ENCODE measurements at places on chromosomes 13 and 19. TPM values are rescaled to one million over a fixed set of nuclear protein-coding genes. Genes with fewer than 3 reads are reported as not detected.
A peak's percentile ranks its signal among the peaks of the same experiment; 100 is the strongest.

DNA sequence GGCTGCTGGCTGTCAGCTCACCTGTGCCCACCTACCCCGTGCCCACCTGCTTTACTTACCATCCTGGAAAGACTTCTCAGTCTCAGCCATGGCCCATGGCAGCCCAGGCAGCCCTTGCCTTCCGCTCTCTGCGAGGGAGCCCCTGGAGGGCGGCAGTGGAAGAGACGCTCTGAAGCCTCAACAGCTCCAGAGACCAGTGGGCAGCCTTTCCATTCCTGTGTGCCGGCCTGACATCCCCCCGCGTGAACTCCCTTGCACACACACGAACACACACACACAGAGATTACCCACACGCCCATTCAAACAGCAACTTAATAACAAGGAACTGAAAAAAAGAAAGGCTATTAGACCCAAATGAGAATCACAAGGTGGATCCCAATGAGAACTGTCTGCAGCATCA, 14.2 kb upstream of the RASA3 start:
- no peak overlapping the region for H3K27ac ChIP-seq
- no peaks in the 10 kb centered on the region for H3K36me3 ChIP-seq
- peaks cover 36% of the 10 kb centered on the region for H3K4me1 ChIP-seq
- no peak for DNase-seq

PABPC3 gene
- total RNA-seq, result 0.18 TPM

DNA sequence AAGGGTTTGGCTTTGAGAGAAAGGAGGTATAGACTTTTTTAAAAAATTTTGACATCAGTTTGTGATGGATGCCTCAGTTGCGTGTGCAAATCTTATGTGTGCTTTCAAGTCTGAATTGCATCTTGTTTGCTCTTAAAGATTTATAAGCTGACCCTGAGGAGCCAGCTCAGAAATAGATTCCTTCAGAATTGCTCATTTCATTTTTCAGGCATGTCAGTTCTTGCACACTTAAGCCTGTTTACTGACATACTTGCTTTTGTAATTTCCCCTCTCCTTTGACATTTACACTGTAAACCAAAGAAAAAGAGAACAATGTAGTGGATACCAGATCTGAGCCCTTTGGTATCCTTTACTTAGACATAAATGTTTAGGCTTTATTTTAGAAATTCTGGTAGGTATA, 87.6 kb downstream of the RNF17 start:
- H3K4me1 ChIP-seq, result no peaks in the 10 kb centered on the region
- no peaks in the 10 kb centered on the region for H3K27me3 ChIP-seq
- H3K4me3 ChIP-seq, result no peak overlapping the region
- H3K36me3 ChIP-seq, result no peaks in the 10 kb centered on the region

- H3K4me3 ChIP-seq, result no peak overlapping the region
- no peak for DNase-seq
- H3K4me1 ChIP-seq, result no peaks in the 10 kb centered on the region
- H3K27ac ChIP-seq, result no peak overlapping the region
- no peaks in the 10 kb centered on the region for H3K36me3 ChIP-seq
- H3K27me3 ChIP-seq, result peaks cover 27% of the 10 kb centered on the region
Measured at GRCh38 chr19:29878973-29879654, 62.9 kb upstream of the URI1 start.

GRCh38 chr19:11410682-11411081, 8.4 kb downstream of the RGL3 start:
- peaks cover 5% of the 10 kb centered on the region for H3K4me1 ChIP-seq
- H3K27ac ChIP-seq, result no peak overlapping the region
- DNase-seq, result no peak

- peaks cover 12% of the 10 kb centered on the region for H3K4me1 ChIP-seq
- no peaks in the 10 kb centered on the region for H3K27me3 ChIP-seq
- peak overlapping the region; percentile 38 for H3K4me3 ChIP-seq
Measured at GRCh38 chr19:751501-752341, 809 bp downstream of the MISP start.

SIX5 gene
- 16.8 TPM for total RNA-seq

PLEKHA4 gene
- total RNA-seq, result 21.2 TPM

GRCh38 chr13:111489301-111489700, 168.9 kb downstream of the TEX29 start:
- H3K36me3 ChIP-seq, result no peaks in the 10 kb centered on the region
- no peak overlapping the region for H3K4me3 ChIP-seq

ACER1 gene
- total RNA-seq, result not detected

DNA sequence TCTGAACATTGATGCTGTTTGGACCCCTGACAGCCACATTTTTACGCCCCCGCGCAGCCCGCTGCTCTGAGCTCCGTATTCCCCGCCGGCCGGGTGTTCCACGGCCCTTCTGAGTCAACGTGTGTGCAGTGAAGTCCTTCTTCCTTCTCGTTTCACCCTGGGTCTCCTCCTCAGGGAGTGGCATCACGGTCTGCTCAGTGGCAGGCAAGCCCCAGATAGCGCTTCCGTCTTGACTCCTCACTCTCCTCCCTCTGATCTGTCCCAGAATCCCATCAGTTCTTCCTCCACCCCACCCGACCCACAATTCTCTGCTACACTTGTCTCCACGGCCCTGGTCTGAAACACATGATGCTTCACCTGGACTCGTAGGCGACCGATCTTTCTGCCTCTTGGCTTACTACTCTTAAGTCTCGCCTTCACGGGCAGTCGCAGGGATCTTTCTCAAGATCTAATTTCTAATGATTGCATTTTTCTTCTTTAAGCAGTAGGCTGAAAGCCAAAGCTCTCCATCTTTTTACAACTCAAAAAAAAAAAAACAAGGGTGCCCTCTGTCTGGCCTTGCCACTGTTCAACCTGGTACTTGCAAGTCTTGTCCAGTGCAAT, 33.9 kb downstream of the CCNE1 start:
- H3K27me3 ChIP-seq, result no peaks in the 10 kb centered on the region
- H3K4me3 ChIP-seq, result peak overlapping the region; percentile 90

DNA sequence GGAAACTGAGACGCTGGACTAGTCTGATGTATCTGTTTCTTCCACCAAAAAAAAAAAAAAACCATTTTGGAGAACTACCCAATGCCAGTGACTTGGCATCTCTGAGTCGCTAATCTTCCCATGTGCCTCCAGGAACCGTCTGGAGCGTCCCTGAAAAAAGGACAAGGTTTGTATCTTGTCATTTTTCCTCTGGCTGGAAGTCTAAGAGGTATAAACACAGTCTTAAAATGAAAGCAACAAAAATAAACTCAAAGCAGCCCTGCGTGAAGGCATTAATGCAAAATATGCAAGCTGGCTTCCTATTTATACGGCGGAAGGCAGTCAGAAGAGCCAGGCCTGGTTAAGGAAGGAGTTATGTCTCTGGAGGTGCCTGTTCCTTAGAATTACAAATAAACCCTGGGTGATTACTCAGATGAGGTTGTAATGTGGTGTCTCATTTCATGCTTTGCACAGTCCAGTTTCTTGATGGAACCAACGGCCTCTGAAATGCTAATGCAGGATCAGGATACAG, 20.3 kb downstream of the ACTN4 start:
- H3K4me3 ChIP-seq, result no peak overlapping the region
- no peak for DNase-seq
- H3K36me3 ChIP-seq, result no peaks in the 10 kb centered on the region
- H3K27ac ChIP-seq, result peak overlapping the region; percentile 85
- no peaks in the 10 kb centered on the region for H3K27me3 ChIP-seq

GRCh38 chr13:44686531-44686934, 110.4 kb upstream of the TSC22D1 start:
- H3K36me3 ChIP-seq, result no peaks in the 10 kb centered on the region
- no peak overlapping the region for H3K27ac ChIP-seq
- no peaks in the 10 kb centered on the region for H3K27me3 ChIP-seq
- no peaks in the 10 kb centered on the region for H3K4me1 ChIP-seq
- H3K4me3 ChIP-seq, result no peak overlapping the region

CEACAM4 gene
- total RNA-seq, result 5.6 TPM

DNA sequence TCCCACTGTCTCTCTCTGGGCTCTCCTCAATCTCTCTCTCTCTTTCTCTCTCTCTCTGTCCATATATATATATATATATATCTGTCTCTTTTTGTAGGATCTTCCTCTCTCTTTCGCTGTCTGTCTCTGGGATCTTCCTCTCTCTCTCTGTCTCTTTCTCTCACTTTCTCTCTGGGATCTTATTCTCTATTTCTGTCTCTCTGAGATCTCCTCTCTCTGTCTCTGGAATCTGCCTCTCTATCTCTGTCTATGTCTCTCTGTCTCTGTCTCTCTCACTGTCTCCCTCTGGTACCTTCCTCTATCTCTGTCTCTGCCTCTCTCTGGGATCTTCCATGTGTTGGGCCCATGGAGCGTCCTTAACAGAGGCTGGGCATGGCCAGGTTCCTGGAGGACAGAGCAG, 3.4 kb downstream of the ATP1A3 start:
- H3K27me3 ChIP-seq, result peaks cover 36% of the 10 kb centered on the region
- no peak overlapping the region for H3K4me3 ChIP-seq
- no peaks in the 10 kb centered on the region for H3K36me3 ChIP-seq
- H3K27ac ChIP-seq, result no peak overlapping the region
- H3K4me1 ChIP-seq, result peaks cover 8% of the 10 kb centered on the region
- no peak for DNase-seq

RYR1 gene
- total RNA-seq, result 9.2 TPM

DNA sequence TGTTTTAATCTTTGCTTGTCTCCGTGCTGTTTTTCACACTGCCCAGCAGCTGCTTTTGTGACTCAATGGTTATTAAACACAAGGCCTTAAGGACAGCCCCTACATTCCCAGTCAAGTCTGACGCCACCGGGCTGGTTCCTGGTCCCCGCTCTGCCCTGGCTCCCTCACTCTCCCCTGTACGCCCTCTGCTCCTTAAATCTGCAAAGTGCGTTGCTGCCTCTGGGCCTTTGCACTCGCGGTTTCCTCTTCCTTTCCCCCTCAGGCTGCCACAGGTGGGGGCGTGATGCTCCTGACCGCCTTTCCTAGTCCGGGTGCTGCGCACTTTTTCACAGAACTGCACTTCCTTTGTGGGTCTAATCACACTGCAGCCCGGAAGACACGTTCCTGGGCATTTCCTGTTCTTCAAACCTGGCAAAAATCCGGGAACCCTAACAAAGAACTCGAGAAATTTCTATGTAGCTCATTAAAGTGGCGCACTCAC, 25.6 kb downstream of the NOSIP start:
- no peak overlapping the region for H3K4me3 ChIP-seq
- H3K36me3 ChIP-seq, result peaks cover 50% of the 10 kb centered on the region
- H3K4me1 ChIP-seq, result peaks cover 30% of the 10 kb centered on the region
- DNase-seq, result no peak
- peak overlapping the region; percentile 53 for H3K27ac ChIP-seq

DNA sequence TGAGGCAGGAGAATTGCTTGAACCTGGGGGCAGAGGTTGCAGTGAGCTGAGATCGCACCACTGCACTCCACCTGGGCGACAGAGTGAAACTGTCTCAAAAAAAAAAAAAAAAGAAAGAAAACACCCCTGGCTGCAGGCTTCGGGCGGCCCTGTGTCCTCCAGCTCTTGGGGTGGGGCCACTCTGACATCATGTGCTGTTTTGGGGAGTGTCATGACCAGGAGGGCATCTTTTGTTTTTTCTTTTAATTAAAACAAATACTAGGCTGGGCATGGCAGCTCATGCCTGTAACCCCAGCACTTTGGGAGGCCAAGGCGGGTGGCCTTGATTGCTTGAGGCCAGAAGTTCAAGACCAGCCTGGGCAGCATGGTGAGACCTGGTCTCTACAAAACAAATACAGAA, 52.1 kb downstream of the KDM4B start:
- DNase-seq, result no peak
- peaks cover 36% of the 10 kb centered on the region for H3K36me3 ChIP-seq
- H3K27ac ChIP-seq, result no peak overlapping the region
- H3K4me3 ChIP-seq, result no peak overlapping the region
- H3K27me3 ChIP-seq, result no peaks in the 10 kb centered on the region

- no peak overlapping the region for H3K4me3 ChIP-seq
- peaks cover 37% of the 10 kb centered on the region for H3K4me1 ChIP-seq
- H3K27me3 ChIP-seq, result no peaks in the 10 kb centered on the region
- no peak overlapping the region for H3K27ac ChIP-seq
Measured at GRCh38 chr13:39451860-39452301, 151.1 kb downstream of the LHFPL6 start.

GRCh38 chr19:51252306-51253079, 1.6 kb downstream of the SIGLECL1 start:
- peaks cover 3% of the 10 kb centered on the region for H3K27me3 ChIP-seq
- DNase-seq, result no peak
- no peak overlapping the region for H3K27ac ChIP-seq
- no peak overlapping the region for H3K4me3 ChIP-seq

GRCh38 chr19:34337739-34338138, 27.3 kb upstream of the GPI start:
- DNase-seq, result no peak
- H3K27me3 ChIP-seq, result no peaks in the 10 kb centered on the region
- H3K4me3 ChIP-seq, result no peak overlapping the region
- H3K36me3 ChIP-seq, result peaks cover 84% of the 10 kb centered on the region
- H3K27ac ChIP-seq, result no peak overlapping the region
- H3K4me1 ChIP-seq, result no peaks in the 10 kb centered on the region

GRCh38 chr13:77502104-77502720, 33.3 kb upstream of the SCEL start:
- H3K4me3 ChIP-seq, result no peak overlapping the region
- no peaks in the 10 kb centered on the region for H3K4me1 ChIP-seq
- H3K27me3 ChIP-seq, result no peaks in the 10 kb centered on the region
- H3K27ac ChIP-seq, result no peak overlapping the region

DNA sequence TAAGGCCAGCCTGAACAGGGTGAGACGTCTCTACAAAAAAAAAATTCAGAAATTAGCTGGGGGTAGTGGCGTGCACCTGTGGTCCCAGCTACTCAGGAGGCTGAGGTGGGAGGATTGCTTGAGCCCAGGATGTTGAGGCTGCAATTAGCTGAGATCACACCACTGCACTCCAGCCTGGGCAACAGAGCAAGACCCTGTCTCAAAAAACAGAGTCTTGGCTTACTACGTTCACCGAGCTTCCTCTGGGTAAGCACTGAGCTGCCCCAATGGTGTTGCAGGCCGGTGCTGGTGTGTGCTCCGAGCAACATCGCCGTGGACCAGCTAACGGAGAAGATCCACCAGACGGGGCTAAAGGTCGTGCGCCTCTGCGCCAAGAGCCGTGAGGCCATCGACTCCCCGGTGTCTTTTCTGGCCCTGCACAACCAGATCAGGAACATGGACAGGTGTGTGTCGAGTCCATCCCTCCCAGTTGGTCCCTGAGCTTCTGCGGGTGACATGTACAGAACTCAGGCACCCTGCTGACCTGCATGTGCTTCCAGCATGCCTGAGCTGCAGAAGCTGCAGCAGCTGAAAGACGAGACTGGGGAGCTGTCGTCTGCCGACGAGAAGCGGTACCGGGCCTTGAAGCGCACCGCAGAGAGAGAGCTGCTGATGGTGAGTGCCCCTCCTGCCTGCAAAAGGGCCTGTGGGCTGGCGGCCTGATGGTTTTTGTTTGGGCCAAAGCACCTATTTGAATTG, 24.1 kb downstream of the UPF1 start:
- no peak overlapping the region for H3K27ac ChIP-seq
- peaks cover 100% of the 10 kb centered on the region for H3K36me3 ChIP-seq
- H3K27me3 ChIP-seq, result no peaks in the 10 kb centered on the region
- no peak for DNase-seq

- H3K27me3 ChIP-seq, result no peaks in the 10 kb centered on the region
- no peaks in the 10 kb centered on the region for H3K36me3 ChIP-seq
- peak overlapping the region; percentile 96 for H3K27ac ChIP-seq
- peaks cover 51% of the 10 kb centered on the region for H3K4me1 ChIP-seq
- DNase-seq, result no peak
Measured at GRCh38 chr19:6068711-6069110, 41.6 kb downstream of the RFX2 start.

OLFM4 gene
- total RNA-seq, result not detected

OR7C1 gene
- 0.18 TPM for total RNA-seq

Data from lower lobe of right lung (tissue), 2 donors.